ENCODE measurements at places on chromosomes 1 and 21.

DNA sequence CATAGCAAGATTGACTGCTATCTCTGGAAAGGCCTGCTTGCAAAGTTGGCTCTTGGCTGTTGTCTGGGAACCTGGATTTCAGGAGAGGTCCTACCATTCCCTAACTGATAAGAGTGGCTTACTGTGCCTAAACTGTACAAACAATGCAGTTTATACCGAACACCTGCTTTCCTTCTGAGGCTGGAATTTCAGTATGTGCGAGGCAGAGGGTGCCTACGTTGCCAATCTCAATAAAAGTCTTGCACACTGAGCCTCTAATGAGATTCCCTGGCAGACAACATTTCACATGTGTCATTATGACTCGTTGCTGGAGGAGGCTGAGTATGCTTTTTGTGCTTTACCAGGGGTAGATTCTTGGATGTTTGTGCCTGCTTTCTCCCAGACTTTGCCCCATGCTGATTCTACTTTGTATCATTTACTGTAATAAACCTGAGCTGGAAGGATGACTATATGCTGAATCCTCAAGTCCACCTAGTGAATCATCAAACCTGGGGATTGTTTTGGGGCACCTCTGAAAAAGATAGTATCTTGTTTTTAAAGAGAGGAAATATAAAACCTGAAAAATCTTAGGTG lies 58.9 kb upstream of the GNG4 start:
- no peak for DNase-seq

DNA sequence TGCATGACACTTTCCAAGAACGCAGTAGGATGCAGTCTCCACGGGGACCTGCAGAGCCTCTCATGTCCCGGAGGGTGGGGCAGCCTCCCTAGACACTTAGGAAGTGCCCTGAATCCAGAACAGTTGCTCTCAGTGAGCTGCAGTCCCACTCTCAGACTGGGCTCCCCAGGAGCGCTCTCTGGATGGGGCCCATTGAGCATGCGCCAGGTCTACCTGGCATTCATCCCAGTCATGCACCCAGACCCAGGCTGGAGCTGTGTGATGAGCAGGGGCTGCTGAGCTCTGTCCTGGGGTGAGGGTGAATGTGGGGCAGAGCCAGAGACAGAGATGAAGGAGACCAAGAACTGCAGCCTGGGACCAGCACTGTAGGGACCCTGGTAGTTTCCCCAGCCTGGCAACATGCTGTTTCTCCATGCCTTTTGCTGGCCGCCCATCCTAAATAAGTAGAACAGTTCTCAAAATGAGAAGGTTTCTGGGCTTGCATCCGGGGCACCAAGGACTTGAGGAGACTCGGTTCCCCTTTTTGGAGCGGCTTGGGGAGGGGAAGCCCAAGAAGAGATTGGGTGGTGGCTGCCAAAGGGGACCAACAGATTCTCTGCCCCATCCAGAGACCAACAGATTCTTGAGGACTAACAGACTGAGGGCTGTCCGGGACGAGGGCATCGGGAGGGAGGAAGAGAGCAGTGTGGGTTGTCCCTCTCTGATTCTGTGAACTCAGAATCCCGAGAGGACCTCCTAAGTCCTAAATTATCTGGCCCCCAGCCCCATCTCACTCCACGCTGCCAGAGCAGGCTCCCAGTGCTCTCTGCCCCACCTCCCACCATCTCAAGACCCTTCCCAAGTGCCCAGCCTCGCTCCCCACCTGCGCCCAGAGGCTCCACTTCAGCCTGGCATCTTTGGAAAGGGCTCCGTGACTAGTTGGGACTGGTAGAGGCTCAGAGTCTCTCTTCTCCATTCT lies 1.0 kb upstream of the PGLYRP4 start:
- DNase-seq: no peak

GRCh38 chr1:86541859-86542258 lies 5.0 kb upstream of the CLCA4 start:
- DNase-seq: no peak

GRCh38 chr1:23537296-23537973 lies 6.4 kb upstream of the E2F2 start:
- DNase-seq: no peak

DNA sequence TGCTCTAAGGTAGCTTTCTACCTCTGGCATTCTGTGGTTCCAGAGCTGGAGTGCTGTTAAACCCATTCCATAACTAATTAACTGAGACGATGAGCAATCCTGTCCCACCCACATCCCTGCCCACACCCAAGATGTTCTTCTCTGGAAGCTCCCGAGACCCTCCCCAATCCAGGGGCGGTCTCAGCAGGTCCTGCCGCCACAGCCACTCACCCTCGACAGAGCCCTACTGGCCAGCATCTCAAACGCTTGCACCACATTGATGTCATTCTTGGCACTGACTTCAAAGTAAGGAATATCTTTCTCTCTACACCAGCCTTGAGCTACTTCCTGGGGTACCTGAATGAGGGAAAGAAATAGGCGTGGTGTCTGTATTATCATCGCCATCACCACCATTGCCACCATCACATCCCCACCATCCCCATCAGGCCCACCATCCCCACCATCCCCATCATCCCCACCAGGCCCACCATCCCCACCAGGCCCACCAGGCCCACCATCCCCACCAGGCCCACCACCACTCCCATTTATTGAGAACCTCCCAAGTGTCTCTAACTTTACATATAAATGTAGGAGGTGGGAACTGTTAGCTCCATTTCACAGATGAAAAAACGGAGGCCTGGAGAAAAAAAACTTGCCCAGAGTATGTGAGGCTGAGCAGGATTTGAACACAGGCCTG lies 17.7 kb downstream of the RAB7B start:
- DNase-seq: no peak

- no peak for DNase-seq
Measured at GRCh38 chr1:186678155-186678554, 2.1 kb downstream of the PTGS2 start.

- no peak for DNase-seq
Measured at GRCh38 chr1:28354121-28354520, 15.4 kb upstream of the PHACTR4 start.

GRCh38 chr1:12113433-12114339 lies 50.6 kb downstream of the TNFRSF8 start:
- DNase-seq: no peak

DNA sequence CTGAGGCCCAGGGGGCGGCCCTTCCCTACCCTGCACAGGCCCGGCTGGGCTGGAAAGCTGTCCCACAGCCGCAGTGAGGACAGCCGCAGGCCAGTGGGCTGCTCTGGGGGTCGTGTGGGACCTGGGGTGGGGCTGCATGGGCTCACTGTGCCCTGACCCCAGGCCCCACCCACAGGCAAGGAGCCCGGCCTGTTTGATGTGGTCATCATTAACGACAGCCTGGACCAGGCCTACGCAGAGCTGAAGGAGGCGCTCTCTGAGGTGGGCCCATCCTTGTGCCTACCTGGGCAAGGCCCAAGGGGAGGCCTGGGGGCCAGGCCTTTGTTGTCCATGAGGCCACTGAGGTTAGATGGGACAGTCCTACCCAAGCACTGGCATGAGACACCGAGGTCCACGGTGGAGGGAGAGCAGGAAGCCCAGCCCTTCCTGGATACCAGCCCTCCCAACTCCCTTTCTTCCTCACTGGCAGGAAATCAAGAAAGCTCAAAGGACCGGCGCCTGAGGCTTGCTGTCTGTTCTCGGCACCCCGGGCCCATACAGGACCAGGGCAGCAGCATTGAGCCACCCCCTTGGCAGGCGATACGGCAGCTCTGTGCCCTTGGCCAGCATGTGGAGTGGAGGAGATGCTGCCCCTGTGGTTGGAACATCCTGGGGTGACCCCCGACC lies 1.4 kb upstream of the GJC2 start:
- DNase-seq: no peak

DNA sequence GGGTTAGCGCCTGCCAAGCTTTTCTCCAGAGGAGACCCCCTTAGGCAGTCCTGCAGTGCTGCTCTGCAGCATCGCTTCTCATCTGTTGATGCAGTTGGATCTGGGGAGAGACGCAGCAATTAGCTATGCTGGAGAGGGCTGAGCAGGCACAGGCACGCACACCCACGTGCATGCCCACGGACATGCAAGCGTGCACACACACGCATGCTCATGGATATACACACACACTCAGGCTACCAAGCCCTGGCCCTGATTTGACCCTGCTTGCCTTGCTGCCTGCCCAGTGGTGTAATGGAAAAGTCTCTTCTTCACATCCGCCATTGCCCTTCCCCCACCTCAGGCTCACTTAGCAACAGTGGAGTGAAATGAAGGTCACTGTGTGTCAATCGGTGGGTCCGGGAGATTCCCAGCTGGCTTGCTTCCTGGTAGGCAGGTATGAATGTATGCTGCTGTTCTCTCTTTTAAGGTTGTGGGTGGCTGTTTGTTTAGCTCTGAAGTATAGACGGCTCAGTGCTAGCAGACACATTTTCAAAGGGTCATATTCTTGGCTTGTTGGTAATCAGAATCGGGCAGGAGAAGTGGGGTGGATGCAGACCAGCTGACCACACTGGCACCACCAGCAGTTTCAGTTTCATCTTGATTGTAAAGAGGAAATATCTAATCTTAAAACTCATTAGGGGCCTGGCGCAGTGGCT lies 9.5 kb downstream of the ATP1B1 start:
- no peak for DNase-seq

GRCh38 chr1:234980291-234980644 lies 148.4 kb downstream of the TOMM20 start:
- DNase-seq: no peak

GRCh38 chr1:219380463-219380862 lies 206.8 kb downstream of the LYPLAL1 start:
- no peak for DNase-seq

DNA sequence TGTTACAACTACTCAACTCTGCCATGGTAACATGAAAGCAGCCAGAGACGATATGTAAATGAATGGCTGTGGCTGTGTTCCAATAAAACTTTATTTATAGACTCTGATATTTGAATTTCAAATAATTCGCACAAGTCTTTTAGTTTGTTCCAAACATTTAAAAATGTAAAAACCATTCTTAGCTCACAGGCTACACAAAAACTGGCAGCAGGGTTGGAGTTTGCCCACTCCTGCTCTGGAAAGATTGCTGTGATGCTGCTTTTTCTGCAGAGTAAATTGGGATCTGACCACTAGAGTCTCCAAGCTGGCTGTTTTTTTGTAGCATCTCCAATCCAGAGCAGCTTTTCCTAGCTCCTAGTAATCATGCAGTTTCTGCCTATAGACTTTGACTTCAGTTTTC lies 157.5 kb downstream of the CHRM3 start:
- DNase-seq: no peak

- DNase-seq: no peak
Measured at GRCh38 chr1:169745015-169745861, 11.4 kb upstream of the SELE start.

DNA sequence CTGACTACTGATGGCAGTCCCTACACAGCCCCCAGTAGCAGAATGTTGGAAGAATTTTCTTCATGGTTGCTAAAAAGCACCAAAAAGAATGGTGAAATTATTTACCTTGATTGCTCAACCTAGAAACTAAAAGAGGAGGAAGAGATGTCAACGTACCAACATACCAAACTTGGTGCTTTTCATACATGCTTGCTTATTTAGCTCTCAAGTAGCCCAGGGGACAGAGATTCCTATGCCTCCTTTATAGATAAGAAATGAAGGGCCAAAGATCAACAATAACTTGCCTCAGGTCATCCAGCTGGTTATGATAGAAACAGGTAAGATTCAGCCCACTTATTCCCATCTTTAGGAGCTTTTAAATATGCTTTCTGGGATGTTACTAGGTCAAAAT lies 170.6 kb downstream of the PIGK start:
- DNase-seq: no peak

DNA sequence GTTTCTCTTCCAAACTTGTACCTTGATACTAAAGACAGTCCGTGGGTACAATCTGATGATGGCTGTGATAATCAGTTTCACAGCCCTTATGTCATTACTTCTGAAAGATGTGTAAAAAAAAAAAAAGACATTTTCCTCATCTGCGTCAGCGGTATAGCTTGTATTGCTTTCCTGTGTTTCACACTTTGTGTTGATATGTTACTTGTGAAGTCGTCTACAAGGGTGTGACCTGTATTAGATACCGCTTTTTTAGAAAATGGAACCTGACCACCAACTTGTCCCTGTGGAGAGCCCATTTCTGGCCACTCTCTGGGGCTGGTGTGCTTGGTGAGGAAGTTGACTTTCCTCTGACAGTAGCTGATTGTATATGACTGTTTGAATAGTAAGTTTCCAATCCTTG lies 50.5 kb downstream of the PEX14 start:
- DNase-seq: no peak

Measured in stimulated activated CD4-positive, alpha-beta T cell treated with anti-CD3 and anti-CD28 coated beads, Interleukin-1b, Interleukin-23, amount 100 ng/mL, for 1 hour (primary cell).